ENCODE measurements at places on chromosomes 12 and 14. TPM values are rescaled to one million over a fixed set of nuclear protein-coding genes. Genes with fewer than 3 reads are reported as not detected.

The DEGS2 gene
- not detected for total RNA-seq

The TUNAR gene
- total RNA-seq: not detected

The CISTR gene
- not detected for total RNA-seq

The ENTPD5 gene
- total RNA-seq: 6.5 TPM

The GLT1D1 gene
- not detected for total RNA-seq

The HOXC13 gene
- 0.78 TPM for total RNA-seq

The PTHLH gene
- total RNA-seq: 0.88 TPM

The GNB3 gene
- total RNA-seq: 0.72 TPM

The GSKIP gene
- 42.5 TPM for total RNA-seq

The KLRD1 gene
- not detected for total RNA-seq

The BHLHE41 gene
- total RNA-seq: 7.8 TPM

The GZMH gene
- total RNA-seq: not detected

The SOCS2 gene
- total RNA-seq: 7.3 TPM

The VWF gene
- total RNA-seq: not detected

The GALNT6 gene
- 31.3 TPM for total RNA-seq

The LRCOL1 gene
- total RNA-seq: not detected

The SLC39A5 gene
- total RNA-seq: 0.36 TPM

The NEDD8 gene
- 349 TPM for total RNA-seq

The TBX3 gene
- 61.6 TPM for total RNA-seq

The KRT5 gene
- not detected for total RNA-seq

The CPNE6 gene
- total RNA-seq: not detected

The ARHGEF25 gene
- total RNA-seq: 11.5 TPM

The NYNRIN gene
- 0.39 TPM for total RNA-seq

The NACA gene
- total RNA-seq: 1,161 TPM

All from RPMI7951 (cell line).